Activated CD8-positive, alpha-beta memory T cell treated with anti-CD3 and anti-CD28 coated beads for 1 hour (primary cell): ENCODE measurements at places on chromosomes 7 and 10.

DNA sequence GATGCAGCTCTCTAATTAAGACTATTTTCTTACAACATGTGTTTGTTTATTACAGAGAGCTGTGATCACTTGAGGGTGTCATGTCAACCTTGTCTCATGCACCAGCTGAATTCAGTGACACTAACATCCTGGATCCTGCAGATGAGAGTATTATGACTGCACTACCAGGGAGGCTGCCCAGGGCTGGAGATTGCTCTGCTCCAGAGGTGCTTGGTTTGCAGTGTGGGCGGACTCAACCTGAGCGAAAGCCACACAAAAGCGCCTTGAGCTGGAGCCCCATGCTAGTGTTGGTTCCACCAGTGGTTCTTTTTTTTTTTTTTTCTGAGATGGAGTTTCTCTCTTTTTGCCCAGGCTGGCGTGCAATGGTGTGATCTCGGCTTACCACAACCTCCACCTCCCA, 33.8 kb upstream of the ATXN7L1 start:
- no peak for DNase-seq

DNA sequence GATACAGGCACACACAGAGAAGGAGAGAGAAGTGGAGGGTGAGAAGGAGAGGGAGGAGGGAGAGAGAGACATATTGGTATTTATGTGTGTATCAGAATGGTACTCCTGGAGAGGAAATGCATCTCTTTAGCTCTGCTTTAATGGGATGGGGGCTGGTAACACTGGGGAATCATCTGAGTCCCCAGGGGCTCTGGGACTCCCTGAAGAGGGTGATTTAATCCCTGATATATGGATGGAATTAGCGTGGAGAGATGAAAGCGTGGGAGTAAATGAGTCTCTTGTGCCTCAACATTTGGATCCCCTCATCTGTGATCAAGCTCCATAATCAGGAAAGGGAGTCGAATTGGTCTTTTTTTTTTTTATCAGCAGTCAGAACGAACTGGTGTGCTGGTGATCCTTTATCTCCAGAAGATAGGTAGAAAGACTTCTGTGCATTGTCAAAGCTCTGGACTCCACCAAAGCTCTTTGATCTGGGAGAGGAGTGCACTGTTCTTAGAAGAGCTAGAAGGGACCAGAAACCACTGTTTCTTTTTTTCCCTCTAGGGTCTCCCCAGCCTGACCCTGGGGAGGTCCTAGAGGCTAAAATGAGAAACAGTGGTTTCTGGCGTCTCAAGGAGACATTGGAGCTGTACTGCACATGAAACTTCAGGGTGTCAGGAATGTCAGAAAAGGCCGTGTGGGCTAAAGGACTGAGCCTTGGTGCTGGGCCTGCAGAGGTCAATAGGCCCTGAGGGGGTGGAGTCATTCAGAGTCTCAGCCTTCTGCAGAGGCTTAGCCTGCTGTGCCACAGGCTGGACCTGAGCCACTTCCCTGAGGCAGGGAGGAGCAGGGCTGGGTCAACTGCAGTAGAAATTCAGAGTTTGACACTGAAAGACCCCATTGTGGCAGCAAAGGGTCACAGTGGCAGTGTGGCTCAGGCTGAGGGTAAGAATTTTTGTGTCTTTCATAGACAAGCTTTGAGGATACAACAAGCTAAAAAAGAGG, 234.4 kb upstream of the SLC26A5 start:
- no peak for DNase-seq

DNA sequence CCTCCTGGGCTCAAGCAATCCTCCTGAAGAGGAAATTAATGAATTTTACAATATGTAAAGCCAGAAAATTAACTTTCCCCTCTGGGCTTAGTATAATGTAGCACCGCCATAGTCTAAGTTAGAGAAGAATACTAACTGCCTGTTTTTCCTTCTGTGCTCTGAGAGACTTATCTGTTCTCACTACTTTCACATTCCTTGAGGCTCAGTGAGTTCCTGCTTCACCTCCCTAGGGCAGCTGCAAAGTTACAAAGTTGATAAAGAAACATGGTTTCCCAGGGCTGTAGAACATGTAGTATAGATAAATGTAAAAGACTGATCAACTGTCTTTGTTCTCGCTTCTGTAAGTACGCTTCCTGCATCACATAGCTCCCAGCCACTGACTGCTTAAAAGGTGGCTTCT, 16.0 kb upstream of the OLAH start:
- DNase-seq: no peak

- DNase-seq: no peak
Observed at GRCh38 chr7:47609803-47610452, 28.0 kb upstream of the TNS3 start.

DNA sequence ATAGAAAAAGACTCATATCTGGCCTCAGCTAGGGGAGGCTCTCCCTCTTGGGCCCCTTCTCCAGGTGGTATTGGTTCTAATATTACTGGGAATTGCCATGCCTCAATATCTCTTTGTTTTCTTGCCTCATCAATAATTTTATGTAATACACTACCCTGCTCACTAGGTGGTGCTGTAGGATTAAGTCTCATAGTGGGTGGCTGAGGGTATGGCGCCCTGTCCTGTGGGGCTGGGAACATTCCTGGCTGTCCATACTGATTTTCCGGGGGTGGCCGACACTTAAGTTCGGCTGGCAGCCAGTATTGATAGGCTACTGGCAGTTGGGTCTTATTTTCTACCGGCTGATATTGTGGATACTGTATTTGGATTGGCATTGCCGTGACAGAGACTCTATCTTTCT, 9.0 kb upstream of the TAS2R3 start:
- DNase-seq: no peak

- no peak for DNase-seq
Observed at GRCh38 chr7:155961241-155962190, 149.3 kb upstream of the SHH start.

DNA sequence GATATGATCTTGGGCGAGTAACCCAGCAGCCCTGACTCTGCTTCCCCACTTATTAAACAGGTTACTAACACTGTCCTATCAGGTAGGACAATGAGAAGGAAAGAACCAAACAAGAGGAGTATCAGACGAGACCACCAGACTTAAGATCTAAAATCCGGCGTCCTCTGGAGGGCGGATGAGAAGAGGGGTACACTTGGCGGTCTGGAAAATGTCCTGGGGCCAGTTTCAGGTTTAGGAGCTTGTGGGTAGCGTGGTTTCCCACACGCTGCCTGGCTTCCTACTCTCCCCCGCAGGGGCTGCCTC, 635 bp downstream of the ZNF32 start:
- no peak for DNase-seq

DNA sequence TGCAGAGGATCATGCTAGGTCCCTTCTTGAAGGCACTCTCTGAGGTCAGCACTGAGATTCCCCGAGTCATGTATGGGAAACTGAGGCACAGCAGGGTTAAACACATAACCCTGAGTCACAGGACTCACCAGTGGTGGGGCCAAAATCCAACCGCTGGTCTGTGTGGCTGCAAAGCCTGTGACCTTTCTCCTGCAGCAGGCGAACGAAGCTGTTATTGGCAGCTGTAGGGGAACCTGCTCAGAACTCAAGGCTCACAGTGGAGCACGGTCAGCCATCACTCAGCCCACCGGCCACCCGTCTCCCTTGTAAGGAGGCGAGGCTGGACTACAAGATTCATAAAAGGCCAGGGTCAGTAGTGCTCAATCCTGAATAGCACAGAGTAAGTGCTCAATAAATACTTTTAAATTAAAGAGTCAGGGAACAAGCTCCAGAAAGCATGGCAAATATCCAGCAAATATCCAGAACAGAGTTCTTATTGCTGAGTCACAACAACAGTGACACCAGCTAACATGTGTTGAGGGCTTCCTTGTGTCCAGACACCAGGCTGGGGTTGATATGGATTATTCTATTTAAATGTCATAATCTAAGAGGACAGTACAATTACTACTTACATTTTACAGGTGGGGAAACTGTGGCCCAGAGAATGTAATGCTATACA, 34.9 kb downstream of the CHST15 start:
- no peak for DNase-seq
